ENCODE measurements at places on chromosomes 1 and 21.

DNA sequence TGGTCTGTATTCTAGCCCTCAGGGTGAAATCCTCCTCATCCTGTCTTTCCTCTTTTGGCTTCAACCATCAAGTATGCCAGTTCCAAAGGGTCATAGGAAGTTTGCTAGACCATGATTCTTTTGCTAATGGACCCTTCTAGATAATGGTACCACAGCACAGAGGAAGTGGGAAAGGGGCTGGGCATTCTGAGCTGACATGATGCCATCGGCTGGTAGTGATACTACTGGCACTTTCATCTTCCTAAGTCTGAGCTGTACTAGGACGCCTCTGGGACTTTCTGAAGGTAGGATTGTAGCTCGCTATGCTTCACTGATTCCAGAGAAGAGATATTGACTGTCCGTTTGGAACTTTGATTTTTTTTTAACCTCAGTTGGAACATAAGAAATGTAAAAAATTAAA, 11.4 kb downstream of the FASLG start:
- no peak for DNase-seq

GRCh38 chr1:102262994-102263393, 266.3 kb upstream of the OLFM3 start:
- DNase-seq: no peak

DNA sequence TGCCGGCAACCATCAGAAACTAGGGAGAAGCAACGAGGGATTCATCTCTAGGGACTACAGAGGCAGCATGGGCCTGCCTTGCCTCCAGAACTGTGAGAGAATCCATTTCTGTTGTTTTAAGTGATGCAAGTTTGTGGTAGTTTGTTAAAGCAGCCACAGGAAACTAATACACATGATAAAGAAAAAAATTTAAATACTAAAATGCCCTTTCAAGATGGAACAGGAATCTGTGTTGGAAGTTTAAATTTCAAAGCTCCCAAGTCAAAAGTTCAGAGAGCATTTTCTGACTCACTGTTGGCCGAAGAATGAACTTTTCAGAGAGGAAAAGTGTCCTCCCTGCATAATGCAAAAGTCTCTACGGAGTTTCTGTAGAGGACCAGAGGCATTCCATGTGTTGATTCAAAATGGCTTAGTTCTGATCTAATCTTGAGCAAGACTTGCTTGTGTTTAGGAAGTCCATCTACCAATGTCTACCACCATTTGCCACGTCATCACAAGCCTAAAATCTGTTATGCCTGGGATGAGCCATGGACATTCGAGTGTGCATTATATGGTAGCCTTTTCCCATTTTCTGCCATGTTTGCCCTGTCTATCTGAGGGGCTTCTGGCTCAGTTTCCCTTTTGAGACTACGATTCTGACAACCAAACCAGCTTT, 22.4 kb upstream of the ARHGAP29 start:
- DNase-seq: no peak

DNA sequence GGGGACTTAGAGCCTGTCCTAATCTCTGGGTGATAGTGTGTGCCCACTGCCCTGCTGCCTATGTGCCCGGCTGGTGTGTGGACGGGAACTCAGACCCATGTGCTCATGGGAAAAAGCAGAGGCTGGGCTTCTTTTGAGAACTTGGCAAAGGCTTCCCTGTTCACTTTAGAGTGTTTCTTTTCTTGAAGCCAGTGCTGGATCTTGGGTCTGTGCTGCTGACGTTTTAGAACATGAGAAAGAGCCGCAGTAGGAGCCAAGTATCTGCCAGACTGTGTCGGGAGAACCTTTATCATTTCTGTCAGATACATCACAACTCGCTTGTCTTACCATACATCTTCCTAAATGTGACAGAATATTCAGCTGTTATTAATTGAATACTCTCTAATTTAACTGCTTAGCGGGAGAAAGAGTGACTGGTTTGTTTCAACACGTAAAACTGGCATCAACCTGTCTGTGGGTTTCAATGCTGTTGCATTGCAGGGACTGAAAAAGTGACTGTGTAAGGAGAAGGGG, 195.2 kb downstream of the PBX1 start:
- DNase-seq: no peak

- DNase-seq: no peak
Measured at GRCh38 chr1:59752556-59753414, 62.0 kb upstream of the HOOK1 start.

- no peak for DNase-seq
Measured at GRCh38 chr1:177585302-177586220, 384.3 kb downstream of the SEC16B start.

GRCh38 chr1:176542352-176542751, 79.4 kb downstream of the PAPPA2 start:
- no peak for DNase-seq

DNA sequence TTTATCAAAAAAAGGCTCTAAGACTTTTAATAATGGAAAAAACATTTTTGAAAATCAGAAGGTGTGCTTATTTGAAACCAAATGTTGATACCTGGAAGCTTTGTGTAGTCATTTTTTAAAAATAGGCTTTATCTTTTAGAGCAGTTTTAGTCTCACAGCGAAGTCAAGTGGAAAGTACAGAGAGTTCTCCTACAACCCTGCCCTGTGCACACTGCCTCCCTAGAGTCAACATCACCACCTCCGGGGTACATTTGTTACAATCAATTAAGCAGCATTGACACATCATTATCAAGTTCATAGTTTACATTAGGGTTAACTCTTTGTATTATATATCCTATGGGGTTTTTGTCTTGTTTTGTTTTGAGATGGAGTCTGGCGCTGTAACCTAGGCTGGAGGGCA, 10.7 kb upstream of the ERO1B start:
- no peak for DNase-seq

DNA sequence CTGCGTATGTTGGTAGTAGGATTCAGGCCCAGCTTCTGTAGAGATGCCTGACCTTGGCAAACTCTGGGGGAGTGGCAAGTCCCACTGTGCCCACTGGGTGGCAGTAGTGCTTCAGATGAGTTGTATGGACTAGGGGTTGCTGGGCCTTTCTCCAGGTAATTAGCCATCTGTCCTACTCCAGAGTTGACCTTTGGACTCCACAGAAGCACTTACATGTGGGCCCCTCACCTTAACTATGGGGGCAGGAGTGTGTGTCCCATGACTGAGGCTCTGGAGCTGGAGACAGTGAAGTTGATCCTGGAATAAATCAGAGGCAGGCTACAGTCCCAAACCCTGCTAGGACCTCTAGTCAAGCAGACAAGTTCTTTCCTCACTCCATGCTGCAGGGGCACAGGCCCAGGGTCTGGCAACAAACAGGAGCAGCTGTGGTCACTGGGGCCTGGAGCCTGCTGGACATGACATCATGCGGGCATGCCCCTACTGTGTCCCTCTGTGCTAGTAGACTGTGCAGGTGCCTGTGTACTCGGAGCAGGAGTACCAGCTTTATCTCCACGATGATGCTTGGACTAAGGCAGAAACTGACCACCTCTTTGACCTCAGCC, 4.6 kb downstream of the DMAP1 start:
- peak; percentile 68 for DNase-seq

DNA sequence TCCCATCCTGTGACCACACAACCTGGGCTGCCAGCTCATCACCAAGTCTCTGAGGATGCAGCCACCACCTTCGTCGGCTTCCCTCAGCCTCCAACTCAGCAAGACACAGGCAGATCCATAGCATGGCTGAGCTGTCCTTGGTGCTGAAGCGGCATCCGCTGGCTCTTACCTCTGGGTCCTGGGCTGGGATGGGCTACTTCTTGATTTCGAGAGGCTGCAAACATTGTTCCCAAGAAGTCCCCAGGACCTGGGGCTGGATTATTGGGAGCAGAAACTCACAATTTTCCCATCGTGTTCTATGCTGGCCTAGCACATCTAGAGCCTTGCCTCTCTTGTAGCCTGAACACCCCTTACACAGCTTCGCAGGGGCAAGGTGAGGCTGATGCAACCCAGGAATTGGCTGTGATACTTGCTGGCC, 24.9 kb upstream of the C1QA start:
- DNase-seq: no peak

DNA sequence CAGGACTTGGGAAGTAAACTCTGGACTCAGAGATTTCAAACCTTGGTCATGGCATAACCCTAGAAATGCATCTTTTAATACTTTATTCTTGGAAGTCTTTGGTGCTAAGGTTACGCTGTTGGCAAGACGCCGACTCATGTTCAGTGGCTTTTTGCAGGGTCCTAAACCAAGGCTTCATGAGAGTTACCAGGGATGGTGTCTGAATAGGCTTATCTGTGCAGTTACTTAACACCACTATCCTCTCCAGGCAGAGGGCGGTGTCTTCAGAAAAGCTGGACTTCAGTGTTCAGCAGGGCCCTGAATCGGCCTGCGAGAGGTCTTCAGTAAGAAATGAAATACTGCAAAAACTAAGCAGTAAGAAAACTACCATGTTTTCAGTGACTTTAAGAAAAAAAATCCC, 58.3 kb downstream of the SIM2 start:
- DNase-seq: no peak

GRCh38 chr1:232853994-232854797, 49.0 kb downstream of the MAP10 start:
- DNase-seq: no peak

DNA sequence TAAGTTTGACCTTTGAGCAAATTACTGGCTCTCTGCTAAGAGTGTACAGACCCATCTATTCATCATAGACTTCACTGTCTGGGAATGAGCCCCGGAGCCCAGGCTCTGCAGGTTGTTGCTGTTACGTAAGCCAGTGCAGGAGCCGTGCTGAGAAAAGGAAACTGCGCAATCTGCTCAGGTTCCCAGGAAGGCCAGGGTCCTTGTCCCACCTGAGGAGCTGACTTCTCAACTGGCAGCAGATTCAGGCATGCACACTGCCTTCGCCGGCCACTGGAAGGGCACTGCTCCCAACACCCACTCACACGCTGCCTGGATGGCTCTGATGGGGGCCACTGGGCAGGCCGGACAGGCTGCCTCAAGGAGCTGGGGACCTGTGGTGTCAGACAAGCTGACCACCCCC, 19.5 kb downstream of the RCAN1 start:
- no peak for DNase-seq

DNA sequence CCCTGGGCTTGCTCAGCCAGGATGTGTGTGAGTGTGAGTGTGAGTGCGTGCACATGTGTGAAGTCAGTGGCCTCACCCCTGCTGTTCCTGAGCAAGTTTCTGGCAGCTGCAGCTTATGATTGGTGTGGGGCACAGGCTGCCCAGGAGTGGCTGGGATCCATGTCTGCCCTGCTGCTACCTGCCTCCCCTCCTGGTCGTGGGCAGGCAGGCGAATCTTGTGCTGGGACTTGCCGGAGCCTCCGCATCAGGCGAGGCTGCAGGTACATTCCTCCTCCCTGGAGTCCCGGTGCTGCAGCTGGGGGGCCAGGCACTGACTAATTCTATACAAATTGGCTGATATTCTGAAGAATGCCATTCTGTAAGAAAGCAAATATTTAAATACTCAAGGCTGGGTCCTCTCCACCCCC, 85.6 kb upstream of the WNT4 start:
- no peak for DNase-seq

GRCh38 chr1:22252251-22252650, 109.4 kb upstream of the WNT4 start:
- no peak for DNase-seq

- DNase-seq: no peak
Measured at GRCh38 chr1:21931171-21932093, 5.7 kb downstream of the HSPG2 start.

DNA sequence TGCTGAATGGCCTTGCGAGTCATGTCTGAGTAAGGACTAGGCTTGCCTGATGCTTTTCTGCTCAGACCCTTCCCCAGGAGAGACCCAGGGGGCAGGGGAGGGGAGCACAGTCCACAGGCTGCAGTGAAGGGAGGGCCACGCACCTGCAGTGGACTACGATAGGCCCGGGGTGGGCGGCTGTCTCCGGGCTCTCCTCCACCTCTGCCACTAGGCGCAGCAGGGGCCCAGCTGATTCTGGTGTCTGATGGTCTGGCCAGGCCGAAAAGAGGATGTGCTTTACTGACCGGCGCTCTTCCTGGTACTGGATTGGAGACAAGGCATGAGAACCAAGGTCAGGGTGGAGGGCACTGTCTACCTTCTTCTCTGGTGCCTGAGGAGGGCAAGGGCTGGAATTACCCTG, 7.9 kb upstream of the ARL8A start:
- no peak for DNase-seq

DNA sequence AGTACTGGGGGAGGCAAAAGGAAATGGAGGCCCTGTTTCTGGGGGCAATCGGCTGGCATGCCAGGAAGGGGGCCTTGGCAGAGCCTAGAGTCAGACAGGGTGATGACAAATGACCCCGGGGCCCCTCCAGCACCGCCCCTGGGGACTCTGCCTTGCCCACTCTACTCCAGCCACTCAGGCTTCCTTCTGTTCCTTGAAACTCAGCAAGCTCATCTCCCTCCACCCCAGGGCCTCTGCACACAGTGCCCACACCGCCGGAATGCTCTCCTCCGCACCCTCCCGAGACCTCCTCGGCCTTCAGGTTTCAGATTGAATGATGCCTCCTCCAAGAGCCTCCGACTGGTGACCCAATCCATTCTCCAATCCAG, 122.5 kb upstream of the ZBTB40 start:
- DNase-seq: no peak

DNA sequence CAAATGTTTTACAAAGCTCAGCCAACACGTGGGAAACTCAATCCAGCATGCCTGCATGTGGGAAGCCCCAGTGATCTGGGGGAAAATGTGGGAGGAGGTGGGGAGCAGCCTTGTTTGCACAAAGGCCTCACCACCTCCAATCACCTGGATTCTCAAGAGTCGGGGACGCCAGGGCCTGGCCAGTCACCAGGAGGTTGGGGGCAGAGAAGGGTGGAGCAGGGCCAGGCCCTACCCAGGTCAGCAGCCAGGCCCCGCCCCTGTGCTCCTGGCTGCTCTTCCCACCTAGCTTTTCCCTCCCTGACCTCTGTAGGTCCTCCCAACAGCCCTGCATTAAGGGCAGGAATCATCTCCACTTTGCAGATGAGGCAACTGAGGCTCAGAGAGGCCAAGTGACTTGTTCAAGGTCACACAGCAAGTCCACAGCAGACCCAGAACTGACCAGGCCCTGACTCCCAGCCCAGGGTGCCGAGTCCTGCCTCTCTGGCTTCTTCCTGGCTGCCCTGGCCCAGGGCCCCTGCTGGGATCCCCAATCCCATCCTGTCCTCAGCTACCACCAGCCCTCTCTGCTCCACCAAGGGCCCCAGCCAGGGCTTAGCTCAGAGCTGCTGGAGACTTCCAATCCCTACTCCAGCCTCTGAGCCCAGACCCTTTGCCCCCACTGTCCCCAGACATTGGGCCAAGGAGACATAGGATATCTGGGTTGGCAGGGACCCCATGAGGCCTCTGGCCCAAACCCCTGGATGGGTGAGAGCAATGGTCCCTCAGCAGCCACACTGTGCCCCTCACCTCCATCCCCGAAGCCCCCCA, 508.6 kb downstream of the PTPRU start:
- no peak for DNase-seq

GRCh38 chr1:218411101-218411500, 66.0 kb downstream of the TGFB2 start:
- no peak for DNase-seq

- peak; percentile 49 for DNase-seq
Measured at GRCh38 chr1:59947047-59947938, 20.7 kb upstream of the CYP2J2 start.

GRCh38 chr1:115432061-115432460, 94.0 kb upstream of the NGF start:
- DNase-seq: no peak

Data from CD4-positive, alpha-beta T cell treated with Interleukin-15 for 4 hours (primary cell).